Forelimb muscle (tissue), 1 donor: ENCODE measurements at places on chromosomes 7 and 10. TPM values are rescaled to one million over a fixed set of nuclear protein-coding genes. Genes with fewer than 3 reads are reported as not detected.

GRCh38 chr10:109219935-109220605 is 703.2 kb downstream of the XPNPEP1 start:
- DNase-seq = no peak

The ASAH2 gene
- polyA plus RNA-seq = 1.8 TPM

- no peak for DNase-seq
These were observed 593.1 kb downstream of the SORCS1 start for GRCh38 chr10:106571192-106571946.

The TCTN3 gene
- 23.5 TPM for polyA plus RNA-seq

The OGDHL gene
- polyA plus RNA-seq = 0.66 TPM

DNA sequence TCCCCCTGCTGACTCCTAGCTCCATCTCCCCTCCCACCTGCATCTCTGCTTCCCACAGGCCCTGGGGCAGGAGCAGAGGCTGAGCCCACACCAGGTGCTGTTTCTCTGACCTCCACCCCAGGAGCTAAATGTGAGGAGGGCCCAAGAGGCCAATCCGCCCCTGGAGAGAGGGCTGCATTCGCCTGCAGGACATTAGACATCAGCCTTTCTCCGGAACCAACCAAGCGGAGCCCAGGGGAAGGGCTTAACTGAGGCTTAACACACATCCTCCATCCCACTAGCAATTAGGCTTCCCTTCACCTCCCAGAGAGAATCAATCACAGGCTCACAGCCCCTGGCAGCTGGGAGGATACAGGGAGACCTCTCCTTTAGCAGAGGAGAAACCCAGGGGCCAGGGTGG is 50.5 kb downstream of the SH3PXD2A start:
- no peak for DNase-seq

GRCh38 chr7:20798694-20799121 is 12.0 kb upstream of the SP8 start:
- DNase-seq = no peak

The IDI2 gene
- 0.14 TPM for polyA plus RNA-seq

DNA sequence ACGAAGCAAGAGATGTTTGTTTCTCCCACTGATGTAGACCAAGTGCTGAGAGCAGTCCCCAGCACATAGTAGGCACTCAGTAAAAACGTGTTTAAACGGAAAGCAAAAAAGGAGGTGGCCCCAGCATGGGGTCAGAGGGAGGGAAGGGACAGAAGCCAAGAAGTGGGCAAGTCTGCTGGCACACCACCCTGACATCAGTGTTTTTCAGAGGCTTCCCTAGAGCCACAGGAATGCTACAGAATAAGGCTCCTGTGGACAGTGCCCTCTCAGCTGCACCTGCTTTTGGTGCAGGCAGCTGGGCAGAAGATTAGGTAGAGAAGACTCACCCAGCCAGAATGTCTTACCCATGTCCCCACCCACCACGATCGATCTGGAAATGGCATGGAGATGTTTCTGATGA is 8.3 kb upstream of the ANKRD1 start:
- DNase-seq = no peak

The PAXIP1 gene
- polyA plus RNA-seq = 11.4 TPM

DNA sequence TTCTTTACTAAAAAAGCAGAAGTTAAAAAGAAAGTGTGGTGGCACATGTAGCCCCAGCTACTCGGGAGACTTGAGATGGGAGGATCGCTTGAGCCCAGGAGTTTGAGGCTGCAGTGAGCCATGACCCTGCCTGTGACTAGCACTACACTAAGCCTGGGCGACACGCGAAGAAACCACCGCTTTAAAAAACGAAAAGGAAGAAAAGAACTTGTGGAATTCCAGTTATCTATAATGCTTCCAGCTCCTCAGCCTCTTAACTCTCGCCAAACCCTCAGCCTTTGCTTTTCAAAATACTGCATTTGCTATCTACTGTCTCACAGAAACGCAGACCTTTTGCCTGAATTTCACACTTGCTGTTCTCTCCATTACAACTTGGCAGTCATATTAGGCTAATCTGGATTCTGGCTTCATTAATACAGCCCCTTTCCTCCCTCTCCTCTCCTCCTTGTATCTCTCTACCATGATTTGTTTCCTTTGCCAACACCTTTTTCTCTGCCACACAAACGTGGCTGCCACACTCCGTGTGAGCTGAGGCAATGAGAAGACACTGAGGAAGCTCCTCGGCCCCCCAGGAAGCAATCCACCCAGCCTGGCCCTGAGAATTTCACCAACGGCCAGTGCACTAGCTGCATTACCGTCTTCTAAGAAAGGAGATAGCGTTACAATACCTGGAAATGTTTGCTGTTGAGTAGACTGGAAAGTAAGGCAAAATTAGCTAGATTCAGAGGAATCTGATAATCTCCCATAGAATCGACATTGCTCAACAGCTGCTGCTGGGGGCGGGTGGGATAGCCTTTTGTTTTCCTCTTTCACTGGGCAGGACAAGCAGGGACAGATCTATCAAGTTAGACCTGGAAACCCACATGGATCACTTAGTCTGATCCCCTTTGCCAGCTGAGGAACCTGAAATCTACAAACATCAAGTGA is 37.2 kb downstream of the CALML5 start:
- DNase-seq = no peak

DNA sequence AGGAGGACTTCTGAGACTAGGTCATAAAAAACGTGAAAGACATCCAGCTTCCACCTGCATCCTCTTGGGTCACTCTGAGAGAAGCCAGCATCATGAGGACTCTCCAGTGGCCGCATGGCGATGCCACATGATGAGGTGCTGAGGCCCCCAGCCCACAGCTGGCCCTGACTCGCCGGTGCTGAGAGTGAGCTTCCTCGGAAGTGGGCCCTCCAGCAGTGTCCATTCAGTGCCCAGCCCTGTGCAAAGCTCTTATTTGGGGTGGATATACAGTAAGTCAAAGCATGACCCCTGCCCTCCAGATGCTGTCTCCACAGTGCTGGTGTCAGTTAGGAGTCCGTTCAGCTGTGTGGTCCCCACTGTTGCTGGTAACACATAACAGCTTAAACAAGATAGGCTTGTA is 93.6 kb upstream of the CHST15 start:
- no peak for DNase-seq

The PTEN gene
- polyA plus RNA-seq = 39.0 TPM

The BICC1 gene
- polyA plus RNA-seq = 14.5 TPM

DNA sequence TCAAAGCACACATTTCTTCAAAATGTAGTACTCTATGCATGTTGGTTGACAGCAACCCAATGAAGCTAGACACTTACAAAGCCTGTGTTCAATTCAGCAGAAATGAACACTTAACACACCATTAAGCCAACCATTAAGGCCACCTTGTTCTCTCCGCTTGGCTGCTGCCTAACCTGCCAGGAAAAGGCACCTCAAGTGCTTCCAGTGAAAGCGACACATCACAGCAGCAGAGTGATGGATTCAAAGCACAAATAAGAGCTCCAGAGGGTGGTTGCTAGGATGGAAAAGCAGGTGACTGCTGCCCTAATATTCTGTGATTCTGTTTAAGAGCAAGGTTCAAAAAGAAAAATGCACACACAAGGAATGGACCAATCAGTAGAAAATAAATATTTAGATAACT is 81.5 kb upstream of the GNAI1 start:
- no peak for DNase-seq

DNA sequence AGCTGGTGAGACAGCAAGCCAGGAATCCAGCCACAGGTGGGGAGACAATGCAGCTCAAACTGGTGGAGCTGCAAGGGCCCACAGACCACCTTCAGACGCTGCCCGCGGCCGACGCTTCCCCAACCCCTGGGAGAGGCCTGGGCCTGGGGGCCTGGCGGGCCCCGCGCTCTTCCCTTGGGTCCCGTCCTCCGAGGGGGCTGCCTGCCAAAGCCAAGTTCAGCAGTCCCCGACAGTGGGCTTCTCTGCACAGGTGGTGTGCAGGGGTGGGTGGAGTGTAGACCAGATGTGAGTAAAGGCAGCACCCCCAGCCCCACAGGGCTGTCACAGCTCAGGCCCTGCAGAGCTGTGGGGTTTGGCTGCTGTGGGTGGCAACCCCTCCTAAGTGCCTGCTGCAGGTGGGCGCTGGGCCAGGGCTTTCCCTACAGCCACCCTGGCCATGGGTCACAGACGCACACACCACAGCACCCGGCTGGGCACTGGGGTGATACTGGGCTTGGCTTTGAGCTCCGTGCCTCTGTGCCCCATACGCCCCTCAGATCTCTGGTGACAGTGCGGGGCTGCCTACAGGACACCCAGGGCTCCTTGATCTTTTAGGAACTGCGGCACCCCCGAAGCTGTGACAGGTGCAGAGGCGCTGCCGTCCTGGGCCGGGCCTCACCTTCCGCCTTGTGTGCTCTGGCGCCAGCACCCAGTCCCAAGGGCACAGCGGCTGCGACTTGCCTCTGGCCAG is 20.5 kb downstream of the BNIP3 start:
- DNase-seq = no peak

GRCh38 chr10:81136261-81136660 is 598.6 kb downstream of the SH2D4B start:
- DNase-seq = no peak

DNA sequence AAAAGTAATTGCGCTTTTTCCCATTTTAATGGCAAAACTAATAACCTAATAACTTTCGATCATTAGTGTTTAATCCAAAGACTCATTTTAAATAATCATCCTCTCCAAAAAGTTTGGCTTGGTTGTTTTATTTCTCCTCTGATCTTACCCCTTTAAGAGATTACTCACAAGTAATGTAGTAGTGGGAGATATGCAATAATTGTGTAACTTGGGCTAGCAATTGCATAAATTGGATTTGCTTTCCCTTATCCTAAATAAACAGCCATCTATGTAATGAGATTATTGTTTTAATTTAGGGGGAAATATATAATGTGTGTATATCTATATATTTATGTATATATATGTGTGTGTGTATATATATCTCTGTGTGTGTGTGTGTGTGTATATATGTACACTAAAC is 82.5 kb downstream of the RNLS start:
- DNase-seq = no peak

GRCh38 chr7:94675356-94675755 is 19.4 kb upstream of the SGCE start:
- DNase-seq = no peak

The LRRD1 gene
- 0.44 TPM for polyA plus RNA-seq

- no peak for DNase-seq
These were observed 2.5 kb downstream of the NIPSNAP2 start for GRCh38 chr7:55966851-55967250.

GRCh38 chr7:13751766-13752165 is 237.7 kb downstream of the ETV1 start:
- peak; percentile 16 for DNase-seq

The AGBL3 gene
- polyA plus RNA-seq = 4.9 TPM

The MYPN gene
- polyA plus RNA-seq = 93.8 TPM

- no peak for DNase-seq
These were observed 393.4 kb upstream of the NFE2L3 start for GRCh38 chr7:25758559-25758958.

DNA sequence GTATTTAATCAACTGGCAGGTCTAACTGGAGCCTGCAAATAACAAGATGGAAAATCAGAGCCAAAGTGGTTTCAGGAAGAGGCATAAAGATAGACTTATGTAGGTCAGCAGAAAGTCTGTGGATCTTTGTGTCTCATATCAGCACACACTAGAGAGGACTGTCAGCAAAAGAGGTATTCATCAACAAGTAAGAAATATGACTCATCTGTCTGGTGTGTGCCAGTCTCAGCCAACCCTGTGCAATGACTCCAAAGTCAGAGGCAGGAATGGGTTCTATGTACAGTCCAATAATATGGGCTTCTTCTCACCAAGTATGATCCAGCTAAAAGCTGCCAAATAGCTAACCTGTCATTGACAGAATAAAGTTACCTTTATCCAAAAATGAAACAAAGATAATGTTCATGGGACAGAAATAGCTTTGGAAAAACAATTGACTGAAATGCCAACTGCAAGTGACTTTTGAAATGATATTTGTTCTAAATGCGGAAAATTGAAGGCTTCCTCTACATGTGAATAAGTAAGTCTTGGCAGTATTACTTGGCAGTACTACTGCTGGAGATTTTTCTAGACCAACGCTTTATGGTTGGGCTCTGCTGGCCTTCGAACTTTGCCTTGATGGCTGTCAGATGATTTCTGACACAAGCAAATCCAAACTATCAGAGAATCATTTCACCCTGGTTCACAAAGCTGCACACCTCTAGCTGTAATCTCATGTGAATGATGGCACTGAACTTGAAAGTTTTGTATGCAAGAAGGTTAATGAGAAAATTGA is 272.3 kb upstream of the SEMA3C start:
- no peak for DNase-seq

DNA sequence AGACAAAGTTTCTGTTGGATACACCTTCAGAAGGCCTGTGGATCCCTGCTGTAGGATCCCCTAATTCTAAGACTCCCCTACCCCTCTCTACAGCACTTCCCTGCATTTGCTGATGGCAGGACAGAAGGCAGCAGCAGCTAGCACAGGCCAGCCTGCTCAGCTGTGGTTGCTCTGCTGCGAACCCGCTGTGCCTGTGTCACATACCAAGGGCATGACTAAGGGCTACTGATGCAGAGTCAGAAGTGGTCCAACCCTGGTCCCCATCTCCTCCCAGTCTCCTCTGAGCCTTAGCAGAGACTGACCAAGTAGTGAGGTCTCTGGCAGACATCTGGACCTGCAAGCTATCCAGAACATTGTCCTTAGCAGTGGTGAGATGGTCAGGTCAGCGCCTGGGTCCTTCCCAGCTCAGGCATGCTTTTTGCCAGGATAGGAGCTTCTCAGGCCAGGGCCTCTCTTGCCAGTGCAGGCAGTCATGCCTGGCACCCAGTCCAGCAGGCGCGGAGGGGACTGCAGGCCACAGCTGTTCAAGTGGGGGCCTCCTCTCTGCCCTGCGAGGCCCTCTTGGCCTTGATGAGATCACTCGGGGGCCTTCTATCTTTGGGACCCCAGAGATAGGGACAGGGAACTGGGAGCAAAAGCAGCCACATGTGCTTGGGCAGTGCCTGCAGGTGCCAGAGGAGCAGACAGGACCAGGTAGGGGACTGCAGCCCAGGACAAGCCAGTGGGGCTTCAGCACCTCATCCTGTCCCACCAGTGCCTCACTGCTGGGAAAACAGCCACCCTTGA is 146.4 kb downstream of the ZNF248 start:
- DNase-seq = no peak
